ENCODE measurements at places on chromosomes 4 and X.

- no peak for DNase-seq
Measured at GRCh38 chr4:123924536-123924935, 527.9 kb downstream of the SPRY1 start.

DNA sequence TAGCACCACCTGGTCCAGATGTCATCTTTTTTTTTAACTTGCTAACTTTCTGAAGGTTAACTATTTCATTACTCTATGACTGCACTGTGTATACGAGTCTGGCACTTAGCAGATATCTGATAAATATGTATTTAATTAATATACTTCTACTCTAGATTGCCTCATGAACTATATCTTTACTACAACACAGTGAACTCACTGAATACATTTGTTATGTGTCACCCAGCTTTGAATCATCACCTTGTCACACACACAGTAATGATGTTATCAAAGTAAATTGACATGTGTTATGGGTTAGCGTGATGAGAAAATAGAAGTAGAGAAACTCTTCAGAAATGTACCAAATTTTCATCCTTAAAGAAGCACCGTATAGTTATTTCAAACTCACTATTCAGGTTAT is 419.3 kb upstream of the ADGRL3 start:
- no peak for DNase-seq

GRCh38 chrX:26909728-26910127 is 553.4 kb downstream of the PPP4R3C start:
- no peak for DNase-seq

DNA sequence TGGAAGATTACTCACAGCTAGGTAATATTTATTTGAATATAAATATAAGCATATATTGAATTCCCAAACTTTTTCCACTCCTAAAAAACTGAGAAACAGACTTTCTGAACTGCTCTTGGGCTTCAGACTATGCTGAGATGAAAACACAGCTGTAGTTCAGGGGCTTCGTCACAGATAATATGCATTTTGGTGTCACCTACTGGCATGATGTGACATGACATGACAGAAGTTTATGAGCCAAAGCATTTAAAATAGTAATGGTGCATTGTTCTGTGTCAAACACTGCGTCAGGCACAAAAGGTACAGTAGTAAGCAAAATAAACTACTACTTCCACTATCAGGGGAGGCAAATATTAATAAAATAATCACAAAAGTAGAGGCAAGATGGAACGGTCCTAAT is 171.3 kb downstream of the BTC start:
- peak; percentile 51 for DNase-seq

DNA sequence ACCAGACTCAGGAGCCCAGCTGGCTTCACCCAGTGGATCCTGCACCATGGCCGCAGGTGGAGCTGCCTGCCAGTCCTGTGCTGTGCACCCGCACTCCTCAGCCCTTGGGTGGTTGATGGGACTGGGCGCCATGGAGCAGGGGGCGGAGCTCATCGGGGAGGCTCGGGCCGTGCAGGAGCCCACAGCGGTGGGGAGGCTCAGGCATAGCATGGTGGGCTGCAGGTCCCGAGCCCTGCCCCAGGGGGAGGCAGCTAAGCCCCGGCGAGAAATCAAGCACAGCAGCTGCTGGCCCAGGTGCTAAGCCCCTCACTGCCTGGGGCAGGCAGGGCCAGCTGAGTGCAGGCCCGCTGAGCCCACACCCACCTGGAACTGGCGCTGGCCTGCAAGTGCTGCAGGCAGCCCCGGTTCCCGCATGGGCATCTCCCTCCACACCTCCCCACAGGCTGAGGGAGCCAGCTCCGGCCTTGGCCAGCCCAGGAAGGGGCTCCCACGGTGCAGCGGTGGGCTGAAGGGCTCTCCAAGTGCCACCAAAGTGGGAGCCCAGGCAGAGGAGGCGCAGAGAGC is 464.1 kb upstream of the DIPK2B start:
- DNase-seq = no peak

GRCh38 chr4:15479913-15480185 is 10.2 kb downstream of the CC2D2A start:
- no peak for DNase-seq

DNA sequence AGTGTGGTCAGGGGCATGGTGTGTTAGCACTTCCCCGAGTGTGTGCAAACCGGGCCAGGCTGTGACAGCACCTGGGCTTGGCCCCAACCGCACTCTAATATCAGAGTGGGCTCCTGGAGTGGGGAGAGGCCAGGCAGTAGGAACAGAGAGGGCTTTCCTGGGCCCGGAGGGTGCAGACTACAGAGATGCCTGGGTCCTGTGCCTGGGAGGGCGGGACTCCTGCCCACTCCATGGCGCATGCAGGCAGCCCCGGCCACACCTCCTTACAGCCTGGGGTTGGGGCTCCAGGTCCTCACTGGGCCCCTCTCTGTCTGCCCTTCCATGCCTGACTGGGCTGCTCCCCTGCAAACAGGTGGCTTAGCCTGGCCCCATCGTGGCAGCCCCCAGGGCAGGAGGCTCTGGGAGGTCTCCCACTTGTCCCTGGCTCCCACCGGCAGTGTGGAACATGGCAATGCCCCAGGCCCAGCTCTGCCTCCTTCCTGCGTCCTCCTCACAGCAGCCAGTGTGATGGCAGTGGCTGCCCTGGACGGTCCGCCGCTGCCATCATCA is 60.4 kb downstream of the AGA start:
- DNase-seq = no peak

- DNase-seq = no peak
Measured at GRCh38 chrX:44908153-44908552, 35.2 kb downstream of the KDM6A start.

GRCh38 chrX:154596290-154596929 is 11.5 kb downstream of the CTAG1A start:
- no peak for DNase-seq

GRCh38 chr4:37890801-37891259 is at the start of gene TBC1D1:
Gene TBC1D1, plus strand, starts transcription at chr4:37891084. Its CDS starts 11,012 bp downstream, at chr4:37902096.
- DNase-seq = no peak

GRCh38 chr4:13765539-13765938 is 138.0 kb upstream of the BOD1L1 start:
- no peak for DNase-seq

DNA sequence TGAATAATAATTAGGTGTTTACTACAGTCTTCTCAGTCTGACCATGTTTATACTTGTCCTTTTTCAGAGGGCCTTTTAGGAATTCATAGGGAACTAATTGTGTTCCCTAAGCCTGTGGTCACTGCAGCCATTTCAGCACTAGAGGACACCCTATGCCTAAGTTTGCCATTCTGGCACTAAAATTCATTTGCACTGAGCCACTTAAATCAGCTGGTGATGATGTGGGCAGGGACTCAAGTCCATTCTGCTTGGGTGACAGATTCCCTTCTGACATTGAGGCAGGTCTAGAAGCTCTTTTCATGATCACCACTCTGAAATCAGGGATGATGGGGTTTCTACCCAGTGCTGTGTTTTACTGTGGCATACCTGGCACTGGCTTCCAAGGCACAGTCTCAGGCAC is 1178.9 kb upstream of the DIAPH2 start:
- no peak for DNase-seq

DNA sequence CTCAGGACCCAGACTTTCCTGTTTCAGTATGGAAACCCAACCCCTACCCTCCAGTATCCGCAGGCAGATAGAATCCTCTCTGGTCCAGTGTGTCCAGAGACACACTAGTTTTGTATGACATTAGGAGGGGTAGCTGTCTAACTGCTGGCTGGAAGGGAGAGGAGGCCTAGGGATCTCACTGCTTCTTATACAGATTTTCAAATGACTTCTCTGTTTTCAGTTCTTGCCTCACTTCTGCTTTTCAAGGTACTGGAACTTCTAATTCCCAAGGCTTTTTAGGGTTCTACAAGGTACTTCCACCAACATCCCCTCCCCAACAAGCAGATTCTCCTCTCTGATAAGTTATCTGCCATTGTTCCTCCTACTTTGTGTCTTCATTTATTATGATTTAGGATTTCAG is 6.1 kb downstream of the SGCB start:
- DNase-seq = no peak

- no peak for DNase-seq
Measured at GRCh38 chr4:126647756-126648397, 984.9 kb upstream of the INTU start.

- DNase-seq = no peak
Measured at GRCh38 chrX:154661899-154662298, 8.5 kb upstream of the CTAG2 start.

DNA sequence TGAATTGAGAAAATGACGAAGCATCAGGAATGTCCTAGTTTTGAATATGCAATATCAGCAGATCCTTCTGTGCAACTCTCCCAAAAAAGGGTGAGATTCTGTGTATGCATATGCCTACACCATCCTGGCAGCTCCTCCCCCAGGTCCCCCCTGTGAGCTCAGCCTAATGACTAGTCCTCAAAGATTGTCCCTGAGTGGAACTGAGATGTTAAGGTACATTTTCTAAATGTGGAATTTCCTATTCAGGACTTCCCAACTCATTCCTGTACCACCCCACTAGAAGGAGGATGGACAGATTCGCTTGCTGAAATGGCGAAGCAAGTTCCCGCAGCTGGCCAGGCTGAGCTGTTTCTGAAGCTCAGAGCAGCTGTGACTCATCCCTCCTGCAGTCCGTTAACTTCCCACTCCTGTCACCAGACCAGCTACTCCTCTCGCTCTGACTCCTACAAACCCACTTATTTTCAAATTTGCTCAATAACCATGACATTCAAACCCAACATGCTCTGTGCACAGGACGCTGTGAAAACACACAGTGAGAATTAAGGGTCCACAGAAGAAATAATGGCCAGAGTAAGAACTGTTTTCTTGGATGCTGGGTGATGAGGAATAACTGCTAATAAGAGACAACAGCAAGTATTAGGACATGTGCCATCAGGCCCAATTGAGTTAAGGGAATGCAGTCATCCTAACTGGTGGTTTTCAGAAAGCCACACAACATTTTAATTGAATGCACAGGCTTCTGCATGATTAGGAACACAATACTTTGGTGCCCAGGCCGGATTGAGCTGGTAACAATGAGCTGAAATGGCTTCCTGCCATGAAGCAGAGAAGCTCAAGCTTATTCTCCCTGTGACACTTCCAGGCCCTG is 40.0 kb upstream of the IRF2 start:
- no peak for DNase-seq

DNA sequence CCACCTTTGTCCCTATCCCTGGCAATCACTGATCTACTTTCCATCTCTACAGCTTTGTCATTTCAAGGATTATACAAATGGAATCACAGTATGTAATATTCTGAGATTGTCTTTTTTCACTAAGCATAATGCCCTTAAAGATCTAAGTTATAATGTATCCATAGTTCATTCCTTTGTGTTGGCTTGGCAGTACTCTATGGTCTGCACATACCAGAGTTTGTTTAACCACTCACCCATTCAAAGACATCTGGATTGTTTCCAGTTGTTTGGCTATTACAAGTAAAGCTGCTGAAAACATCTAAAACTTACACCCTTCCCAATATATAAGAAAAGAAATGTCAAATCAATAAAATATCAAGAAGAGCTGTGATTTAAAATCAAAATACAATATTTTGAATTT is 26.0 kb upstream of the AWAT1 start:
- no peak for DNase-seq

DNA sequence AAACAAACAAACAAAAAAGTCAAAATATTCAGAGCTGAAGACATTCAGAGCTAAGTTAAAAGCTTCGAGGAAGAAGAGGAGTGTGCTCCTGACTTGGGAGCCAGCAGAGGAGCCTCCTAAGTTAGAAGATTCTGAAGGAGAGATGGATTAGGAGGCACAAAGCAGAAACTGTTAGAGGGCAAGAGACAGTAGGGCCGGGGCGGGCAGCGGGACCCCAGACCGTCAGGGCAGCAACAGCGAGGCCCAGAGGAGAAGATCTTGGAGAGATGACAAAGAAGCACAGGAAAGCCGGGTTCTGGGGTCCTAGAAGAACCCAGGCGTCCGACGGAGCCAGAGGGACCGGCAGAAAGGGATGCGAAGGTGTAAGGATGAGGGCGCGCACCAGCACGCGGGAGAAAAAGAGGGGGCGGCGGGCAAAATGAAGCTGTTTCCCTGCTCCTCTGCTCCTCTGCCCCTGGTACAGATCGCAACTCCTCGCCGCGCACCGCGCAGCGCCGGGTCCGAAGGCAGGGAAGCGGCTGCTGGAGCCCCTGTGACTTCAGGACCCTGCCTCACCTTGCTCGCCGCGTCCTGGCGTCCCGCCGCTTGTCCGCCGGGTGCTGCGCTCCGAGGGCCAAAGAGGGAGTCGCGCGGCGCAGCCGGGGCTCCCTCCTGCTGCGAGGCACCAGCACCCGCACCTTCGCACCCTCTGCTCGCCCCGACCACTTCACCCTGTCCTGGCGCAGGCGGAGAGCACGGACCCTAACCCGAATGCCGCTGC is 477 bp downstream of the KLHL13 start:
- DNase-seq = no peak

GRCh38 chr4:82747686-82748575 is 50.7 kb downstream of the SCD5 start:
- DNase-seq = no peak

GRCh38 chr4:118389721-118390120 is 36.9 kb upstream of the PRSS12 start:
- DNase-seq = no peak

- no peak for DNase-seq
Measured at GRCh38 chrX:119539872-119540271, 25.3 kb downstream of the STEEP1 start.

GRCh38 chrX:74061879-74062278 is 242.1 kb upstream of the ZCCHC13 start:
- DNase-seq = no peak

GRCh38 chrX:123331859-123332258 is 147.8 kb downstream of the GRIA3 start:
- no peak for DNase-seq

GRCh38 chr4:83413676-83414075 is 41.9 kb downstream of the HELQ start:
- no peak for DNase-seq

DNA sequence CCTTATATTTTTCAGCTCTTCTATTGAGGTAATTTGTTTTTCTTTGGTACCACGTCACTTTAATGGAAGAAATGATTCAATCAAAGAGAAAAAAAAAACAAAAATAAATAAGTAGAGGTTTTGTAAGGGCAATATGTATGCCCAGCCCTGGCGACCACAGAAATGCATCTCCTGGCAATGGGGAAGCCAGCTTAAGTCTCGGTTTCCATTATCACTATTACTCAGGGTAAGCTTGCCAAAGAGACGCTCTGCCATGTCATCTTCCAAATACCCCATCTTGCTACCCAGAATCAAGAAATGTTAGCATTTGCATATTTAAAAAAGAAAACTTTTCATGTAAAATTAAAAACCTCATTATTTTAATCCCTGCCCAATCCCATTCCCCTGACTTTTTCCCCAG is 68.8 kb downstream of the FAM47C start:
- no peak for DNase-seq

- no peak for DNase-seq
Measured at GRCh38 chr4:76579596-76580375, 144.8 kb downstream of the SHROOM3 start.

DNA sequence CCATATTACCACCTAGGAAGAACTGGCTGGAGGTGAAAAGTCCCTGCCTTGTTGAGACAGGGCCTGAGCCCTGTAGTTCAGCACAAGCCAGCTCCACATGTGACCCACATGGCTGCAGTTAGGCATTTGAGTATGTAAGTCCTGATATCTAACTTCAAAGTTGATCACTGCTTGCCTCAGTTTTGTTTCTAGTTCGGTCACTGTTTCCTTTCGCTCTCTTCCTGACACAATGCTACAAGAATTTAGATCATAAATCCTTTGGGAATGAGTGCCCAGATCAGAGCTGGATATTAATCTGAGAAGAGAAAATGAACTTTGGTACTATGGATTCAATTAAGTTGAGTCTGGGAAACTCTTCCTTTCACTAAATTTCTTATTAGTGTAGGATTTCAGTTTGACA is 48.4 kb downstream of the AKAP4 start:
- no peak for DNase-seq

Measured in Panc1 (cell line).